Vagina (tissue), 2 donors: ENCODE measurements at places on chromosomes 4 and X.

GRCh38 chrX:30610026-30610425, 32.5 kb upstream of the TASL start:
- DNase-seq = no peak

GRCh38 chr4:182885738-182886077, 31.5 kb downstream of the DCTD start:
- DNase-seq = no peak

DNA sequence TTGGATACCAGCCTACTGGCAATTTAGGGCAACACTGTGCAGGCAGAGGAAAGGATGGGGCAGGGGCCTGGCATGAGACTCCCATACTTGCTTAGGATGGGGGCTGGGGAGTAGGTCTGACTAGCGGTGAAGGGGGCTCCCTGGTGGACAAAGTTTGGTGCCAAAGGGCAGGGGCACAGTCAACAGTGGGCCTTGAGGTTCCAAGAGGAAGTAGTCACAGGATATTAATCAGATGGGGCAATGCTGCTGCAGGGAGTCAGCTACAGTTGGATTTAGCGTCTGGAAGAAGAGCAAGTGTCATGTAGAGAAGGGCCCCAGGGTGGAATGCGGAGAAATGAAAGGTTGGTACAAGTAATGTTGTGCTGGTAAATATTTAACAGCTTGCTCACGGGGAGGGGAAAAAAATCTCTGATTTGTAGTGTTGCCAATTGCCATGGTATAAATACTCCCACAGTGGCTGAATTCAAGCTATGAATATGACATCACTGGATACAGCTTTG, 139.4 kb downstream of the PJA1 start:
- DNase-seq = peak; percentile 91

- DNase-seq = no peak
These were observed 16.3 kb upstream of the ESX1 start for GRCh38 chrX:104270916-104271512.

DNA sequence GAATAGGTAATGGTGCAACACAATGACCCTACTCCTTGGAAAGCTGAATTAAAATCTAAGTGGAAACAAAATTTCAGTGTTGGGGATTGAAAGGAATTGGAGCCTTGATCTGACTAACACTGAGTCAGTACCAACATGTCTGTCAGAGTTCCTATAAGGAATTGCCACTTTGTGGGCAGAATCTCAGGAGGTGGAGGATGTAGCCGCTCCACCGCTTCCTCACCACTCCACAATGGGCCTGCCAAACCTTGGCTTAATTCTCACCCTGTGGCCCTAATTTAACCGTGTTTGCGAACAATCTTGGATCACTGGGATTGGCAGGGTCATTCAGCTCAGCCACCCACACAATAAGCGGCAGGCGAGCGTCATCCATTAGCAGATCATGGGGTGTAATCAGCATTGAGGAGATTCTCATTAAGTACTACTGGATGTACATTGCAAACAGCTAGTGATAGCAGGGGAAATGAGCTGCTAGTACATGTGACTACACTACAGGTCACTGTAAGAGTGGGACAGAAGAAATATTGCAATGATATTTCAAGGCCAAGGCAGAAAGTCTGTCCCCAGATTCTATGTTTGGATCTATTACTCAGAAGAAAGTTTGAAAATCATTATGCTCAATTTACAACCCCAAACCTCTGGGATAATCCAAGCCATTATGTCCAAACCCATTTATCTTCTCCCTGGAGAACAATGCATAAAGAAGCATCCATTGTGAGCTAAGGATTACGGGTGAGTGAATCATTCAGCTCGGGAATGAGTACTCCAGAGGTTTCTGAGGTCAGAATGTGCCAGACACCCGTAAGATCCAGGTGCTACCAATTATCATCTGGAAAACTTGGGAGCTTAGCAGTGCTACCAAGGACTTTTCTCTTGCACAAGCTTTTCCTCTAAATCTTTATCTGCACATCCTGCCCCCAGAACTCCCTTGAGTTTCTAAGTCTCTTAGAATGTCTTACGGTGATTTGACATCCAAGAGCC, 5.8 kb downstream of the SRPX start:
- no peak for DNase-seq

DNA sequence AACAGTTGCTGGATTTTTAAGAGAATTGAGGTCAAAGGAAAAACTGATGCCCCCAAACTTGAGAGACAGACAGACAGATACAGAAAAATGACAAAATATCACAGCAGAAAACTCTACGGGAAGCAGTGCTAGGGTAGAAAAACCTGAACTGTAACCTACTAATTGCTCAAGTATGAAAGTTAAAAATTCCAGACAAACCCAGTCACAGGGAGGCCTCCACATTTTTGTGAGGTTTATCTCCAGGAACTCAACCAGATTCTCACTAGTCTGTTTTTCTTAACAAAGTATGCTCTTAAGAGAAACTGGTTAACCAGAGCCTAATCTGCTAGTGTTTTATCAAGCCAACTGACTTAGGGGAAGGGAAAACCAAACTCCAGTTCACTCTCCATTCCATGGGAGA, 19.9 kb upstream of the PPP3CA start:
- DNase-seq = no peak

GRCh38 chr4:151690876-151691275, 69.9 kb downstream of the GATB start:
- no peak for DNase-seq
